Fibroblast of the aortic adventitia (primary cell): ENCODE measurements at places on chromosomes 7 and 10. TPM values are rescaled to one million over a fixed set of nuclear protein-coding genes. Genes with fewer than 3 reads are reported as not detected.

Gene MMD2
- total RNA-seq, result not detected in 2 replicates

Gene LRRN3
- 2.7 and 5.0 TPM in 2 replicates for total RNA-seq

Gene FXYD4
- not detected in 2 replicates for total RNA-seq

Gene GLI3
- total RNA-seq, result 7.0 and 7.2 TPM in 2 replicates

Gene SCART1
- 1.6 and 13.5 TPM in 2 replicates for total RNA-seq

Gene IRF5
- total RNA-seq, result not detected in 2 replicates

Gene PLEKHS1
- total RNA-seq, result not detected in 2 replicates

DNA sequence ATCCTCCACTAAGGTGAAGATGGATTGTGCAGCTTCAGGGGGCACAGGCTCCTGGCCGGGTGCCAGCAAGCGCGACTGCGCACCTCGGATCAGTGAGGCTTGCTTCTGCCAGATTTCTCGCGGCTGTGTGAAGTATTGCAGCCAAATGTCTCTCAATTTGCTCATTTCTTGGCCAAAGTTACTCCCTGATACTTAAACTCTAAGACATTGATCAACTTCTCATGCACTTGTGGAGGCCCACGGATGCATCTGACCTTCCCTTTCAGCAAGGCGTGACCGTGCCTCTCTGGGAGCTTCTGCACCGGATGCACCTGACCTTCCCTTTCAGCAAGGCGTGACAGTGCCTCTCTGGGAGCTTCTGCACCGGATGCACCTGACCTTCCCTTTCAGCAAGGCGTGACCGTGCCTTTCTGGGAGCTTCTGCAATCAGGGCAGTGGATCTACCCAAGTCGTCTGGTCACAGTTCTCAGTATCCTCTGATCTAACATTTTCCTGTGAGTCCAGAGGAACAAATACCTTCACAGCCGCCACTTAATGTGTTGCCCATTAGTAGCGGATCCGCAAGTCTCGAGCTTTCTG is 248.3 kb downstream of the ADARB2 start:
- no peak for DNase-seq

- peak; percentile 99 for DNase-seq
These were observed at the start of gene IDI1 for GRCh38 chr10:1048732-1049424. Gene IDI1, minus strand, starts transcription at chr10:1049119. Its CDS starts 116 bp downstream, at chr10:1049003.

DNA sequence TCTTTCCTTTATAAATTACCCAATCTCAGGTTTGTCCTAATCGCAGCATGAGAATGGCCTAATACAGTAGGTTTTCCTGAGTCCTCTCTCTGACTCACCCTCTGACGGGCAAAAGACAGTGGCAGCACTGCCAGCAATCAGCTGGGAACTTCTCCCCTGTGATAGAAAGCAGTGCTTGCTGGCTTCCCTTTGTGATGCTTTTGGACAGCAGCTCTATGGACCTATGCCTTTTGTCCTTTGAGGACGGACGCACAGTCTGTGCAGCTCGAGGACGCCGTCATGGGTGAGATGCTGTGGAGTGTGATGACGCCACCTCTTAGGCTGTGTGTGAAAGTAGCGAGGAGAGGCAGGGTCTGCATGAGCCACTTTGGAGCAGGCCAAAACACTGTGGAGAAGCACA is 68.8 kb downstream of the KIAA1217 start:
- DNase-seq, result peak; percentile 89

- peak; percentile 92 for DNase-seq
These were observed 2.2 kb downstream of the ANXA11 start for GRCh38 chr10:80202934-80203834.

- no peak for DNase-seq
These were observed 85.5 kb downstream of the PARD3 start for GRCh38 chr10:34729619-34730018.

DNA sequence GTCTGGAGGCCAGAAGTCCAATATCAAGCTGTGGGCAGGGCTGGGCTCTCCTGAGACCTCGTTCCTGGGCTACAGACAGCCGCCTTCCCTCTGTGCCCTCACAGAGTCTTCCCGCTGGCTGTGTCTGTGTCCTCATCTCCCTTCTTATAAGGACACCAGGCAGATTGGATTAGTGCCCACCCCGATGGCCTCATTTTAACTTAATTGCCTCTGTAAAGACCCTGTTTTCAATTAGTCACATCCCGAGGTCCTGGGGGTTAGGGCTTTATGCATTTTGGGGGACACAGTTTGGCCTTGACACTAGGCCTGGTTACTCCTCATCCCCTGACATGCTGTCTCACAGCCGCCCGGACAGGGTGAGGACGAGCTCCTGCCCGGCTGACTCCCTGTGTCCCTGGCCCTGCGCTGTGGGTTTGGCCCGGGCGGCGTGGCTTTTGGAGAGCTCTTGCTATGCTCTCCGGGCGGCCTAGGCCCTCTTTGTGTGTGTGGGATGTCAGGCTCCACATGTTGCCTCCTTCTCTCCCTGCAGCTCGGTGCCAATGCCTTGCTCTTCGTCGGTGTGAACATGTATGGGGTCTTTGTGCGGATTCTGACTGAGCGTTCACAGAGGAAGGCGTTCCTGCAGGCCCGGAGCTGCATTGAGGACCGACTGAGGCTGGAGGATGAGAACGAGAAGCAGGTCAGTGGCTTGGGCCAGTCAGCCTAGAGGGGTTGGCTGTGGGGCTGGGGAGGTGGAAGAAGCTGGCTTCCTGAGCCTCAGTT is 18.2 kb downstream of the ADCY1 start:
- no peak for DNase-seq

GRCh38 chr10:97764519-97764931 is 7.3 kb downstream of the SFRP5 start:
- DNase-seq, result no peak

- DNase-seq, result no peak
These were observed 16.8 kb upstream of the CSGALNACT2 start for GRCh38 chr10:43121444-43121843.

DNA sequence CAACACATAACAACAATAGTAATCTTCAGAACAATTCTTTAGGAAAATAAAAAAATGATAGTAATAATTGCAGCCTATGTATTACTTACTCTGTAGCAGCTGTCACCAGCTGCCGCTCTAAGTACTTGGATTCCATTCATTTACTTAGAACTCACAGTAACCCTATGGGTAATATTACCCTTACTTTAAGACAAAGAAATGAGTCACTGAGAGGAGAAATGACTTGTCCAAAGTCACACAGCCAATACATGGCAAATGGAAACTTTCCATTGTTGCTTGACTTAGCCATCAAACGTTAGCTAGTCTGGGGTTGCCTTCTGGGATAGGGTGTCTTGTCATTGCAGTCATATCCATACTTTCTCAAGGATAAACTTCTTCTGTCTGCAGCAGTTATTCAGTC is 3.6 kb downstream of the CCNY start:
- DNase-seq, result no peak

DNA sequence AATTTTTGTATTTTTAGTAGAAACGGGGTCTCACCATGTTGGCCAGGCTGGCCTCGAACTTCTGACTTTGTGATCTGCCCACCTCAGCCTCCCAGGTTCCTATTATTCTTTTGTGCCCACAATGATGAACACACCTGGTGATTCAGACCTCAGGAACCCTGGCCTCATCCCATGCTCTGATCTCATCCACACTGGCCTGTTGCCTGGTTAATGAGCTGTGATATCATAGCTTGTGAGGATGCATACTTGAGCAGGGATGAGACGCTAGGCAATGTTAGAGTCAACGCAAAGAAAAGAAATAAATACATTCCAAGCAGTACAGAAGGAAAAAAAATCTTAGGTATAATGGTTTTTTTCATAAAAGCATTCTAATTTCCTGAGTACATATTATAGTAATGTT is 82.4 kb upstream of the RNF32 start:
- DNase-seq, result peak; percentile 1

DNA sequence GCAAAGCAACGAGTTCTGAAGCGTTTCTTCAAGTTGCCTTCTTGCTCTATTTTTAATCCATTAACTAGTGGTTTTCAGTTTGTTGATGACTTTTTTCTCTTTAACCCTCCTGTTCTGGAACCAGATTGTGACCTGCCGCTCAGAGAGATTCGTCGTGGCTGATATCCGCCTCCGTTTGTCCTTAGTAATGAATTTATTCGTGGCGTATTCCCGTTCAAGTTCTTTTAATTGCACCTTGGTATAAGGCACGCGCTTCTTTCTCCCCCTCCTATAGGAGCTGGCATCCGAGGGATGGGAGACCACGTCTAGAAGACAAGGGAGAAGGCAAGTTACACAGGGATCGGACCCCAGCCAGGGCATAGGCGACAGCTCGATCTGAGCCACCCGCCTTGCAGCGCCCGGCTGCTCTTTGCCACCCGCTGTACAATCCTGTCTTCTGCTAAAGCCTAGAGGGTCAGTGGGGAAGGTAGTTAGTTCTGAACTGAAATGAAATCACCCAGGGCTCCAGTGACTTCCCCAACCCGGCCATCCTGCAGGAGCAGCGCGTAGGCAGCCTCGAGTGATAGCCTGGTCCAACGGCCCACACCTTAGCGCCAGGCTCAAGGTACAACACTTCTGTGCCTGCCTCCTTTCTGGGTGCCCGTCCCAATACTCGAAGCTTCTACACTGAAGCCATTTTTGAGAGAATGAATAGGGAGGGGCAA is 1.6 kb downstream of the HOXA13 start:
- no peak for DNase-seq
